Brain (organoid and tissue), 16 donors: ENCODE measurements at places on chromosomes 16 and 17.

DNA sequence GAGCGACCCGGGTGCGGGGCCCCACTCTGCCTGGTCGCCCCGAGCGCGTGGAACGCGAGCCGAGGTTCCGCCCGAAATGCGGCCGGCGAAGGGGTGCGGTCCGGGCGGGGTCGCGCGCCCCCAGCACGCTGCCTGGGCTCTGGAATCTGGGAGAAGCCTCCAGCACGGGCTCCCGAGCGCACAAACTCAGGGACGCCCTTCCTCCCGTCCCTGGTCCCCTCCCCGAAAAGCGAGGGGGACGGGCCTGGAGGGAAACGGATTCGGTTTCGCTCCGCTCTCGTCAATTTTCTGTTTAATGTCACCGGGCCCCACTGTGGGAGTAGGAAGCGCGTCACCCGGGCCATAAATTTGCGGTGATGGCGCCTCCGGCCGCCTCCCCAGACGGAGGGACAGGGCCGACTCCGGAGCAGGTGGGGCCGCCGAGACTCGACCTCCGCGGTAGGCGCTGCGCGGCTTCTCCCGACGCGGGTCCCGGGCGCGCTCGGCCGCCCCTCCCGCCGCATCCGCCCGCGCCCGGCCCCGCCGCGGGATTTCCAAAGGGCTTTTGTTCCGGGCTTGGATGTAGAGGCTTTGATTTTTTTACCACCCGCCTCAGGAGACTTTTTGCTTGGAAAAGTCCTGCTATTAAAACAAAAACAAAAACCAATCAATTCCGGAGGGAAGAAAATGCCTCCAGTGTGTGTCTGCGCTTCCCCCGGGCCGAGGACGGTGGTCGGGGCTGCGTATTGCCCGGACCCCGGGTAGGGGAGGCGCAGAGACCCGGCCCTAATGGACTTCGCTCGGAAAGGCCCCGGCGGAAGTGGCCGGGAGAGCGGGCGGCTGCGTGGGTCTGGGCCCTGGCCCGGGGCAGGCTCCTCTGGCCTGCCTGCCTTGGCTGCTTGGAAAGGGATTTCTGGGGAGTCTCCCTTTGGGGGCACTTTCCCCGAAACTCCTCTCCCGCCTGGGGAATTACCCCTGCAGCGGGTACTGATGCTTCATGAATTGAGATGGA is 7.9 kb upstream of the BAHCC1 start:
- DNase-seq, result no peak

- DNase-seq, result no peak
These were observed 185.8 kb downstream of the SNX29 start for GRCh38 chr16:12162151-12162985.

DNA sequence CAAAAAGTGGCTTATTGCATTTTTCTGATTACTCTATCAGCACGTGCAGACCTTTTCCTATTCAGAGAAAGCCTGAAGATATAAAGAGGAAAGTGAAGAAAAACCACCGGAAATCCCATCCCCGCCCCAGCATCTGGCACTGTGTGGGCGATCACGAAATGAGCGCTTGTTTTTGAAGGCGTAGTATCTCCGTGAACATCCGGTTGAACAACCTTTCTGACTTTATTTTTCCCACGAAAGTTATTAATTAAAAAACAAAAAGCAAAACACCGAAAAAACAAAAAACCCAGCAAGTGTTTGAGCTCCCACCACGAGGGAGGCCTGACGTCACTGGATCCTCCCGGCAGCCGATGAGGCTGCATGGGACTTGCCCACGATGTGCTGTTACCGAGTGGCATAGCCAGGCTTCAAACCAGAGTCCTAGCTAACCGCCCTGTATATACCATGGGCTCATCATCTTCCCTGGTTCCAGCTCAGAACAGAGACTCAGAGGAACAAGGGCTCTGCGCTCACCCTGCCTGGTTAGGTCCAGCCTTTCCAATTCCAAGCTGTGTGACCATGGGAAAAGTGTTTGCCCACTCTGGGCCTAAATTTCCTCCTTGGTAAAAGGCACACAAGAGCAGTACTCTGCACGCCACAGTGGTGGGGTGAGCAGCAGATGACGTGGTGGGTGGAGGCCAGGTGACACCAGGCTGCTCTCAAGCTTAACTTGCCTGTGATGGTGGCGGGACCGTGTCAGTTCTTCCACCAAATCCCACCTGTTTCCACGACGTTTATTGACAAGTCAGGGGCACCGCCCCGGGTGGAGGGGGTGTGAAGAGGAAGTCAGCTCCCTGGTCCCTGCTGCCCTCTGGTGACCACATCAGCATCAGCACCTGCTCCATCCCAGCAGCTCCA is 34.3 kb upstream of the IL21R start:
- peak; percentile 47 for DNase-seq

DNA sequence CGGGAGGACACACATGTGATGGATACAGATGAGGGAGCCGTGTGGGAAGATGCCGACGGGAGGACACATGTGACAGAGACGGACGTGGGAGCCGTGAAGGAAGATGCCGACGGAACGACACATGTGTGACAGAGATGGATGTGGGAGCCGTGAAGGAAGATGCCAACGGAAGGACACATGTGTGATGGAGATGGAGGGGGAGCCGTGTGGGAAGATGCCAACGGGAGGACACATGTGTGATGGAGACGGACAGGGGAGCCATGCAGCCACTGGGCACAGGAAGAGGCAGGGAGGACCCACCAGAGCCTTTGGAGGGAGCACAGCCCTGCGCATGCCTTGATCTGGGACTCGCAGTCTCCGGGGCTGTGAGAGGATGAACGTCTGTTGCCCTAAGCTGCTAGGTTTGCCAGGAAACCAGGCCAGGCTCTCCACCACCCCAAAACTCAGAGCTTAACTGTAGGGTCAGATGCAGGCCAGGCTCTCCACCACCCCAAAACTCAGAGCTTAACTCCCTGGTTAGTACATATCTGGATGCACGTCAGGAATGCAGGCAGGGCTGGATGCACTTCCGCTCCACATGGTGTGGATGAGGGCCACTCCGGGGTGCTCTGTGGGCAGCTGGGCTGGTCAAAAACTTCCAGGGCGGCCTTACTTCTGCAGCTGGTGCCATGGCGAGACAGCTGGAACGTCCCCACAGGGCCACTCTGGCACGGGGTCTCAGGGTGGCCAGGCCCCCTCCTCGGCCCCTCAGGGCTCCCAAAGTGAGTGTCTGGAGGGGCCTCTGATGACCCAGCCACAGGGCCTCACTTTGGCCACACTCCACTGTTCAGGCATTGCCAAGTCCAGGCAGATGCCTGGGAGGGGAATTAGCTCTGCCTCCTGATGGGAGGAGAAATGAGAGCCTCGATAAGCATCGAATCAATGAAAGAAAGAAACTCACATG is 47.7 kb upstream of the ZNF469 start:
- DNase-seq, result no peak

- DNase-seq, result no peak
These were observed 762 bp downstream of the WDR59 start for GRCh38 chr16:74984194-74984528.

DNA sequence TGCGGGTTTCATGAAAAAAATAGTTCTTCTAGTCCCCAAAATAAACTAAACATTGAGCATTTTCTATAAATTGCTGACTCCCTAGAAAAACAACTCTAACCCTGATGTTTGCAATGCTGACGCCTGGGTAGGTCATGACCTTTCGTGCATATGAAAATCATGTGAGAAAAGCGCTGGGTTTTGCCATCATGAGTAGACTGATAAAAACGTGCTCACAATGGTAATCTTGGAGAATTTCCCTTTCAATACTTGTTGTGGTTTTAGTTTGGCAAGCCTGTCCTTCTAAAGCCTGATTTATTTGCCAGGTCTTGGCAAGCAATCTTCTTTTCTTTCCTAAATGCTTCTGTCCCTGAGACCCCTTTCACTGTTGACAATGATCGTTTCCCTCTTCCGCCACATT is 4.0 kb upstream of the CLEC10A start:
- peak; percentile 22 for DNase-seq

DNA sequence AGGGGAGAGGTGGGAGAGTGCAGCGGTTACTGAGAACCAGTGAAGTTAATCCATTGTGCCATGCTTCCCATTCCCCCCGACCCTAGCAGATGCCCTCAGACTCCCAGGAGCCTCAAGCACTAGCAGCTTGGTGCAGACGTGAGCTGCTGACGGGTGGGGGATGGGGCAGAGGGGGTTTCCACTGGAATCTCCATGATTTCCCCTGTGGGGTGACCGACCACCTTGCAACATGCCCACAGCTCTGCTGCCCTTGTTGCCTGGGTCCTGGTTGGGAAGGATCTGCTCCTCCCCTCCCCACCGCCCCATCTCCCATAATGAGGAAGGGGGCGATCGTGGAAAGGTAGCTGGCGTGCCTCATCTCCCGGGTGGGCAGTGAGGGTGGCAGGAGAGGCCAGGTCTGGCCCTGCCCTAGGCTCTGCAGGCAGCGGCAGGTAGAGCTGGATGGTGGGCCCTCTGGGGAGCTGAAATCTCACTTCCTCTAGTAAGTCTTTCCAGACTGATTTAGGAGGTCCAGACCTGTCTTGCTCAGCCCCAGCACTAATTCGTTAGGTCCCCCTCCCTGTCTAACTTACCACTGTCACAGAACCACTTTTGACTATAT is 9.6 kb downstream of the FLOT2 start:
- DNase-seq, result no peak

DNA sequence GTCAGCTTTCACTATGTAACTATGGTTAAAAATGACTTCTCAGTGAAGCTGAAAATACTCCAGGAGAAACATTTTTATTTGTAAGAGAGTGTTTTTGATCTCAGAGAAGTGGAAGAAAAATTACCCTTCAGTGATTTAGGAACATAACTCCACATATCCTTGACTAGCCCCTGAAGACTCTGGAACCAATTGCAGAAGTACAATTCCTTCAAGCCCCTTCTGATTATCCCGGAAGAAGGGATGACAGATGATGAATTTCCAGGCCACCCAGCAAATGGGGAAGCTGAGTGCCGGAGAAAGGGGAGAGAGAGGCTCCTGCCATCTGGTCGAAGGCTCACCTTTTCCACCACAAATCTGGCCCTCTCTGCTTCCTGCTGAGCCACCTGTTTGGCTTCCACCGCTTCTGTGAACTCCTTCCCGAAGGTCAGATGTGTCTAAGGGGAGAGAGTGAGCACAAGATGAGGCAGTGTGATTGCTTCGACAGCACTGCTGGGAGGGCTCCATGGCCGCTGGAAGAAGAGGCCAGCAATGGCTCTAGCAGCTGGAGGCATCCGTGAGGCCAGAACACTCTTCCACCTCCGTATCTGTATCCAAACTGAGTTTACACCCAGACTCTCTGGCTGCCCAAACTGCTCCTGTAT is 8.1 kb downstream of the PHB1 start:
- DNase-seq, result no peak

- no peak for DNase-seq
These were observed 116.5 kb upstream of the AXIN2 start for GRCh38 chr17:65677932-65678331.

GRCh38 chr17:12222392-12222791 is 201.7 kb downstream of the MAP2K4 start:
- DNase-seq, result no peak

DNA sequence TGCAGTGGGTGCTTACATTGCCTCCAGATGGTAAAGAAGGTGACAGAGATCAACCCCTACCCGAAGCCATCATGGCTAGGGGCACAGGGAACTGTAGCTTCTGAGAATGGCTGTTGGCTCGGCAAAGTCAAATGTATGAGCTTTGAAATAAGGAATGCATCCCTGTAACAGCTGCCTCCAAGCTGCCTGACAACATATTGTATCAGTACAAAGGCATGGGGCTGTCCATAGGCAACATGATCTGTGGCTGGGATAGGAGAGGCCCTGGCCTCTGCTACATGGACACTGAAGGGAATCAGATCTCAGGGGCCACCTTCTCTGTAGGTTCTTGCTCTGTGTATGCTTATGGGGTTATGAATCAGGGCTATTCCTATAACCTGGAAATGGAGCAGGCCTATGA is 119.2 kb upstream of the NETO2 start:
- DNase-seq, result no peak

- no peak for DNase-seq
These were observed 8.4 kb upstream of the MEOX1 start for GRCh38 chr17:43669971-43670644.

DNA sequence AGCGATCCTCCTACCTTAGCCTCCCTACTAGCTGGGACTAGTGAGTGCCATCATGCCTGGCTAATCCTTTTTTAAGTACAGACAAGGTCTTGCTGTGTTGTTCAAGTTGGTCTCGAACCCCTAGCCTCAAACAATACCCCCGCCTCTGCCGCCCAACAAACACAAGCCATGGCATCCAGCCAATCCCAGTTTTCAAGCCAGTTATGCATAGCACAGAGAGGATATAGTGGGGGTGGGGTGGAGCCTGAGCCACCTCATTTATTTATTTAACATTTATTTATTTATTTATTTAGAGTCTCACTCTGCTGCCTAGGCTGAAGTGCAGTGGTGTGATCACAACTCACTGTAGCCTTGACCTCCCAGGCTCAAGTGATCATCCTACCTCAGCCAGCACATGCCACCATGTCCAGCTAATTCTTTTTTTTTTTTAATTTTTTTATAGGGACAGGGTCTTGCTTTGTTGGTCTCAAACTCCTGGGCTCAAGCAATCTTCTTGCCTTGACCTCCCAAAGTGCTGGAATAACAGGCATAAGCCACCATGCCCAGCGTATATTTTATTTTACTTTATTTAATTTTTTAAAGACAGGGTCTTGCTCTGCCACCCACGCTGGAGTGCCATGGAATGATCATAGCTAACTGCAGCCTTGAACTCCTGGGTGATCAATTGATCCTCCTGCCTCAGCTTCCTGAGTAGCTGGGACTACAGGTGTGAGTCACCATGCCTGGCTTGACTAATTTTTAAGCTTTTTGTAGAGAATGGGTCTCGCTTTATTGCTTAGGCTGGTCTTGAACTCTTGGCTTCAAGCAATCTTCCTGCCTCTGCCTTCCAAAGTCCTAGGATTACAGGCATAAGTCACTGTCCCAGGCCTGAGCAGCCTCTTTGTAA is 26.2 kb upstream of the KLHL11 start:
- no peak for DNase-seq

- no peak for DNase-seq
These were observed 4.2 kb downstream of the SLC2A4 start for GRCh38 chr17:7285679-7286078.

GRCh38 chr17:296379-296778 is 56.2 kb downstream of the RPH3AL start:
- no peak for DNase-seq

DNA sequence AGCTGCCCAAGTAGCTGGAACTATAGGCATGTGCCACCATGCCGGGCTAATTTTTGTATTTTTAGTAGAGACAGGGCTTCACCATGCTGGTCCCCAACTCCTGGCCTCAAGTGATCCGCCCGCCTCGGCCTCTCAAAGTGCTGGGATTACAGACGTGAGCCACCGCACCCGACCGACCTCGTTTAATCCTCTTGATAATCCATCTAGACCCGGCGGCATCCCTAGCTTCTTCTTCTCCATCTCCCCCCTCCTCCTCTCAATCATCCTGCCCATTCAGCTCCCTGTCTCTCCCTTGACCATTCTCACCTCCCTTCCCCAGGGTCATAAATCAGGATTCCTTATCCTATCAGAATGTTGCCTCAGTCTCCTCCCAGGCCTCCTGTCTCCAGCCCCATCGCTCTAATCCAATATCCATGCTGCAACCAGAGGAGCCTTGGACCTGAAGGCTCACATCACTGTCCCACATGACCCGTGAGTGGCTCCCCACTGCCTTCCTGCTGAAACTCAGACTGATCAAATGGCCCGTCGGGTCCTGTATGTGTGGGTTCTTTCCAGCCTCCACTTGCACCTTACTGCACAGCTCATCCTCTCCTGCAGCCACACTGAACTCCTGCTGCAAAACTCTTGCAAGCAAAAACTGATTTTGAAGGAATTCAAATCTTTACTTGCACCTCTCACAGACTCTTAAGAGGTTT is 74.1 kb upstream of the CDH5 start:
- DNase-seq, result no peak

GRCh38 chr16:54602666-54603065 is 316.1 kb upstream of the IRX3 start:
- DNase-seq, result peak; percentile 84
